Activated CD4-positive, alpha-beta memory T cell treated with anti-CD3 and anti-CD28 coated beads, Interleukin-2, amount 10 ng/mL, durations not matched to agents 7 days and 5 days (primary cell): ENCODE measurements at places on chromosomes 4 and X. TPM values are rescaled to one million over a fixed set of nuclear protein-coding genes. Genes with fewer than 3 reads are reported as not detected.

Gene PNMA5
- total RNA-seq: 0.33 TPM

DNA sequence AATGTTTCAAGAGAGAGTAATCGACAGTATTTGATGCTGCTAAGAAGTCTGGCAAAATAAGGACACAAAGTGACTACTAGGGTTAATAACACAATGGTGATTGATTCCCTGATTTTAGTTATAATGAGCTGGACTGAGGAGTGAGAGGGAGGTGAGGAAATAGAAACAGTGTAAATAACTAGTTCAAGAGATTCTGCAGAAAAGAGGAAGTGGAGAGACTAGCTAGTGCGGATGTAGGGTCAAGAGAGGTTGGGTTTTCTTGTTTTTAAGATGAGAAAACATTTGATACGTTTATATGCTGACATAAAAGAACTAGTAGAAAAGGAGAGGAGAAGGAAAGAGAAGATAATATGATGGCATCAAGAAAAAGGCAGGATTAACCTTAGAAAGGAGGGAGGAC is 12.2 kb upstream of the TRPC5 start:
- DNase-seq: no peak

Gene CENPVL1
- not detected for total RNA-seq

DNA sequence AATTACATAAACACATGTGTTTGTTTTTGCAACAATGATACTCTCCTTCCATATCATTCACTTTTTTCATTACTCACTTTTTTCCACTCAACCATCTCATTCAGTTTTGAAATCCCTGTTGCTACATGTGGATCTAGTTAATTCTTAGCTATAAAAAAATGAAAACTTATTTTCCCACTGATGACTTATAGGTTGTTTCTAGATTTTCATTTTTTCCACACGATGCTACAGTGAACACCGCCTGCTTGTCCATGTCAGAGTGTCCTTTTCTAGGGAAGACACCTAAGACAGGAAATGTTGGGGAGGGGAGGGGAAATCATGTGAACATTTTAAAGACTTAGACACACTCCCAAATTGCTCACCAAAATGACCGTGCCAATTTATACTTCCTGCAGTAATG is 70.2 kb downstream of the SUPT20HL2 start:
- DNase-seq: no peak

DNA sequence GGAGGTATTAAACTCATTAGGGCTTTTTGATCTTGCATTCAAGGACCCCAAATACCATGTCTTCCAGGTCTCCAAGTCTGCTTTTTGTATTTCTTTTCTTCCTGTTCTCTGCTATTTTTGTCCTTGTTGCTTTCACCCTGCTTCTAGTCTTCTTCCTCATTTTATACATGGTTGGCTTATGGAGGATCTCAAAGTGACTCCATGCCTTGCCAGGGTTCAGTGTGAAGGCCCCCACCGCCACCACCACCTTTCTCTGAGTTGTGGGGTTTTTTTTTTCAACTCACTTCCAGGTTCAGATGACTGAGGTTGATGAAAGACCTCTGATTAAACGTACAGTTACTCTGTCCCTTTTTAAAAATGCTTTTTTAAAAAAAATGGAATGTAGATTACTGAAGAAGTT is 96.3 kb downstream of the MAML3 start:
- no peak for DNase-seq

GRCh38 chr4:30269850-30270249 is 450.3 kb upstream of the PCDH7 start:
- DNase-seq: no peak

Gene CLTRN
- 0.18 TPM for total RNA-seq

DNA sequence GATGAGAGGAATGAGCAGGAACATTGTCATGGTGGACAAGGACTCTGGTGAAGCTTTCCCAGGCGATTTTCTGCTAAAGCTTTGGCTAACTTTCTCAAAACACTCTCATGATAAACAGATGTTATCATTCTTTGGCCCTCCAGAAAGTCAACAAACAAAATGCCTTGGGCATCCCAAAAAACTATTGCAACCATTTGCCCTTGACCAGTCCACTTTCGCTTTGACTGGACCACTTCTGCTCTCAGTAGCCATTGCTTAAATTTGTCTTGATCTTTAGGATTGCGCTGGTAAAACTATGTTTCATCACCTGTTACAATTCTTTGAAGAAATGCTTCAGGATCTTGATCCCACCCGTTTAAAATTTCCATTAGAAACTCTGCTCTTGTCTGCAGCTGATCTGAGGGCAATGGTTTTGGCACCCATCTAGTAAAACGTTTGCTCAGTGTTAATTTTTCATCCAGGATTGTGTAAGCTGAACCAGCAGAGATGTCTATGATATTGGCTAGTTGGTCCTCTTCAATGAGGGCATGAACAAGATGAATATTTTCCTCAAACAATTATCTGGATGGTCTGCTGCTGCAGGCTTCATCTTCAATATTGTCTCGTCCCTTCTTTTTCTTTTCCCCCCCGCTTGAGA is 14.8 kb downstream of the TBC1D1 start:
- no peak for DNase-seq

Gene L1CAM
- total RNA-seq: 4.2 TPM

DNA sequence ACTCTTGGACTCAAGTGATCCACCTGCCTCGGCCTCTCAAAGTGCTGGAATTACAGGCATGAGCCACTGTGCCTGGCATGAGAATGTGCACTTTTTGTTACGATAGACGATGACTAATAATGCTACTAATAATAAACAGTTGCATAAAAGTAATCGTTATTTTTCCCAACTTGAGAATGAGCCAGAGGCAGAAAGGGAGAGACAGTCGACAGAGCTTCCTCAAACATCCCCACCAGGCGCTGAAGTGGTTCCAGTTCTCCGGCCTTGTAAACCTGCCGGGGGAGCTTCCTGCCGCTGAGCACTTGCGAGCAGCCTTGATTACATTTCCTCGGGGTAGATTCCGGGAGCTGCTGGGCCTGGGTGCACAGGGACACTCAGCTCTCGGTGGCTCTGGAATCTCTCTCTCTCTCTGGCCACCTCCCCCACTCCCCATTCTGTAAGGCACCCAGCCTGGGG is 8.9 kb upstream of the HTRA3 start:
- no peak for DNase-seq

DNA sequence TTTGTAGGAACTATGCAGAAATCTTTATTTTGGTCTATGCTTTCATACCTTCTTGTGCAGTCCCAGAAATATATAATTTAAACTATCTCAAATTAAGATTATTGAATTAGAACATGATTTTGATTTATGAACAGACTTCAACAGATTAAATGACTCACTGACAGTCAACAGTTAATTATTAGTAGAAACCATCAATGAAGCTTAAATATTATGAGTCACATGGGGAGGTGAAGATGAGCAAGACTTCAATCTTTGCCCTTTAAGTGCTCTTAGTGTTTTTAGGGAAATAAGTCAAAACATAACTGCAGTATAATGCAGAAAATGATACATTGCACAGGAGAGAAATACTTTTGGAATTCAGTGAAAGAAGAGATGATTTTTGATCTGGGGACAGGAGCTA is 81.5 kb upstream of the BMP3 start:
- no peak for DNase-seq

DNA sequence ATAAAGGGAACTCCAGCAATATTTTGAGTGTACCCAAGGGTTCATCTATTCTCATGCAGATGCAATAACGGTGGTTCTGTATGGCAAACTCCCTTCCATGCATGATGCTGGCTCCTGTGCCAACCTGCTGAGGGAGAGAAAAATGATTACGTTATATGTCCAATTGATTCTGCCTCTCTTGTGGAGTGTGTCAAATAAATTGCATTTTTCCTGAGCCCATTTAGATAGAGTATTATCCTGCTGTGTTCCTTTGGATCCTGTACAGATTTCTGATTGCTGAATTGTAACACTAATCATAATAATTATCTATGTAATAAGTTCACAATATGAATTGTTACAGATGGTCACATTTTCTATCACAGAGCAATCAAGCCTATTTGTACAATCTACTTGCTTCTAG is 821.7 kb downstream of the C4orf33 start:
- DNase-seq: no peak

Gene TAF7L
- total RNA-seq: not detected

DNA sequence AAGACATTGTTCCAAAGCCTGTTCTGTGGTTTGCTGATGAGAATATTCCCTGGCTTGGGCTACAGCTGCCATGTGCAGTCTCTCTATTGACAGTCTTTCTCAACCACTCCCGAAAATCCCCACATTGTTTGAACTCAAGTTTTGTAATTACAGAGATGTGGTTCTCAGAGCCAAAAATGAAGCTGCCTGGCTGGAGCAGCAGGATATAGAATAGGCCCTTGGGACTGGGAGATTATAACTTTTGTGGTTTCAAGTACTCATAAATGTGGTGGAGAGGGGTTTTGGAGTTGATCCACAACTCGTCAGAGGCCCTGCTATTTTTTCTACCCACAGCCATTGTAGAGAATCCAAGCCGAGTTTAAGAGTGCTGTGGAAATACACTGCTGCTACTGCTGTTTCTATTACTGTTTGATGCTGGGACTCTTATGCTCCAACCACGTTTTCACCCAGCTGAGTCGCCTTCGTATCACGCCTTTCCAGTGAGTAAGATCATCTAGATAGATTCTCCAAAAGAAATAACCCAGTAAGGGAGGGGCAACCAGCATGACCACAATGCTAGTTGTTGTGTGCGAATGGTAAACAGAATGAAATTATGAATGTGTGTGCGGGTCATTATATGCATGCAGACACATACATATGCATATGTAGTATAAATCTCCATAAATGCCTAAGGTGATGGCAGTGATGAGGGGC is 57.1 kb upstream of the ATXN3L start:
- no peak for DNase-seq

- DNase-seq: no peak
Measured at GRCh38 chr4:74189331-74190043, 31.6 kb downstream of the MTHFD2L start.

Gene ODAPH
- total RNA-seq: 3.5 TPM

Gene MAGIX
- 2.0 TPM for total RNA-seq

DNA sequence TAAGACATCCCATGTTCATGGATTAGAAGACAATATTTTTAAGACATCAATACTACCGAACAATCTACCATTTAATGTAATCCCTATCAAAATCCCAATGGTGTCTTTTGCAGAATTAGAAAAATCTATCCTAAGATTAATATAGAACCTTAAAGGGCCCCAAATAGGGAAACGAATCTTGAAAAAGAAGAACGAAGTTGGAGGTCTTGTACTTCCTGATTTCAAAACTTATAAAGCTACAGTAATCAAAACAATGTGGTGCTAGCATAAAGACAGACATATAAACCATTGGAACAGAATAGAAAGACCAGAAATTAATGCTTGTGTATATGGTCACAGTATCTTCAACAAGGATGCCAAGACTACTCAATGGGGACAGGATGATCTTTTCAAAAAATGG is 42.0 kb downstream of the CENPE start:
- DNase-seq: no peak

DNA sequence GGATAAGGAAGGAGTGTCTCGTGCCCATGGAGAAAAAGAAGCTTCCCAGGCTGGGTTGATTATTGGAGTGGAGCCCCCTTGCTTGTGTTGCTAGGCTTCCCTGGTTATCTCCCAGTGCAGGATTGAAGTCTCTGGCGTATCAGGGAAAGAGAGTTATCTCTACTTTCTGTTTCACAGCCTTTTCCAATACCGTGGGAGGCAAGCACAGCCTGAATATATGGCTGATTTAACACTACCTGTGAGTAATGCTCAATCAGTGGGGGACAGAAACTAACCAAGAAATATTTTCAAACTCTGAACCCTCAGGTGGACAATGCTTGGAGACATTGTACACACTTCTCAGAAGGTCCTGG is 65.2 kb downstream of the SERPINA7 start:
- DNase-seq: no peak

GRCh38 chrX:131985526-131986049 is 37.5 kb upstream of the STK26 start:
- no peak for DNase-seq

Gene LGI2
- total RNA-seq: not detected

Gene UNC5C
- not detected for total RNA-seq

DNA sequence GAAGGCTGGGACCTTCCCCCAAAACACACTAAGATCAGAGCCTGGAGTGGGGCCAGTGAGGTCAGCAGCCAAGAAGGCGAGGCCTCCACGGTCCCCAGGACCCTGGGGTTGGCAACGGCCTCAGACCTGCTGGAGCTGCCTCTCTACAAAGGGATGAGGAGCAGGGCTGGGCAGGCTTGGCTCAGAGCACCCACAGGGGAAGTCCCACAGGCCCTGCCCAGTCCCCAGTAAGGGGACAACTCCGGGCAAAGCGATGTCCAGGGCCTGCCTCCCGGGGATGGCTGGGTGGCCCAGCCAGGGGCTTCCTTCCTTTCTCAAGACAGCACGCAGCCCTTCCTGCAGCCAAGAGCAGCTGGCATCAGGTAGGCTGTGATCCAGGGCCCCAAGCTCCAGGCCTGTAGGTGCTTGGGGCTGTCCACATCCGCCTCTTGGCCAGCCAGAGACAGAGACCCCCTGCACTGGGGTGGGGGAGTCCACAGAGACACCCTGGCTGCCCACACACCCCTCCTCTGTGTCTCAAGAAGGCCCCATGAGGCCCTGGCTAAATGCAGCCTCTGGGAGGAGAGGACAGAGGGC is 5.7 kb downstream of the MXD4 start:
- peak; percentile 15 for DNase-seq

Gene CT45A10
- not detected for total RNA-seq

DNA sequence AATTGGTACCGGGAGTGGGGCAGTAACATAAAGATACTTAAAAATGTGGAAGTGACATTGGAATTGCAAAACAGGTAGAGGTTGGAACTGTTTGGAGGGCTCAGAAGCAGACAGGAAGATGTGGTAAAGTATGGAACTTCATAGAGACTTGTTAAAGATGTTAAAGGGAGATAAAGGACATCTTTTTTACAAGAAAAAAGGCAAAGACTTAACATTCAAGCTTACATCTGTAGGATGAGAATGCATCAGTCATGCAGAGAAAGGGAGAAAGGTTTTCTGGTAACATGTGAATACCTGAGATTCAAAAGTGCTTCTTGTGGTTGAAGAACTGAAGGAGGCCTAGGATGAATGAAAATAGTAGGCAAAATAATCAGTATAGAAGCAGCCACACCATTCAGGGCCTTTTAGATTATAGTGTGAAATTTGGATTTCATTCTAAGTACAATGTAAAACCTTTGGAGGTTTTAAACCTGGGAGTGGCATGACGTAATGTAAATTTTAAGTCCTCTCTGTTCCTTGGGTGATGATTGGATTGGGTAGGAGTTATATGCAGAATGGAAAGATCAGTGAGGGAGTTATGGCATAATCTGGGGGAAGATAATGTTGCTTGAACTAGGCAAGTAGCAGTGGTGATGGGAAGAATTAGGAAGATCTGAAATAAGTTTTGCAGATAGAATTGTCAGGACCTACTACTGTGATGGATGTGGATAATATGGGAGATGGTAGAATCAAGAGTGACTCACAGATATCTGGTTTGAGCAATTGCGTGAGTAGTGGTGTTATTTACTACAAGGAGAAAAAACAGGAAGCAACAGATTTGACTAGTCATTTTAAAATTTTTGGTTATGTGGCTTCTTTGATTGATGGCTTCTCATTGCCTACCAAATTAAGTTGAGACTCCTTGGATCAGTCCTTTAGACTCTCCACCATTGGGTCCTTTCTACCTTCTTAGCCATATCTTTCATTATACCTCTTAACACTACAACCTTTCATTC is 138.7 kb downstream of the VSIG4 start:
- DNase-seq: no peak
